Stimulated activated CD4-positive, alpha-beta T cell treated with anti-CD3 and anti-CD28 coated beads, Interleukin-15, amount 100 ng/mL, for 1 hour (primary cell): ENCODE measurements at places on chromosomes 2 and 18.

GRCh38 chr2:9697909-9698308 lies 67.1 kb upstream of the YWHAQ start:
- DNase-seq = no peak

DNA sequence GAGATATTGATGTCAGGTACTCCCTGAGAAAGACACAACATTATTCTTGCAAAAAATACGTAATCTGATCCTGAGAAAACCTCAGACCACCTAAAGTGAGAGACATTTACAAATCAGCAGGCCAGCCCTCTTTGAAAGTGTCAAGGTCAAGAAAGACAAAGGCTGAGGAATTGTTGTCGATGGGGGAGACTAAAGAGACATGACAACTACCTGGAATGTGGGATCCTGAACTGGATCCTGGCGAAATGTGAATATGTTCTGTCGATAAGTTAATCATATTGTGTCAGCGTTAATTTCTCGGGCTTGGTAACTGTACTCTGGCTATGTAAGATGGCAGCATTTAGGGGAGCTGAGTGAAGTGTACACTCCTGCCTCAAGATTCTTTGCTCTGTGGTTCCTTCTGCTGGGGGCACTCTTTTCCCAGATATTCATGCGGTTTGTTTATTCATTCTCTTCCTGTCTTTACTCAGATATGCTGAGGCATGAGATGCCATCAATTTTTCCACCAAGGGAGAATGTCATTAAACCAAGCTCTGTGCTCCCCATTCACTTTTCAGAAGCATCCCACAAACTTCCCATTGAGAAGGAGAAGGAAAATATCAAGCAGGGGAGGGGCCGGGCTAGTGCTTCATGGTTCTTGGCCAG lies 154.9 kb downstream of the CAPN13 start:
- no peak for DNase-seq

DNA sequence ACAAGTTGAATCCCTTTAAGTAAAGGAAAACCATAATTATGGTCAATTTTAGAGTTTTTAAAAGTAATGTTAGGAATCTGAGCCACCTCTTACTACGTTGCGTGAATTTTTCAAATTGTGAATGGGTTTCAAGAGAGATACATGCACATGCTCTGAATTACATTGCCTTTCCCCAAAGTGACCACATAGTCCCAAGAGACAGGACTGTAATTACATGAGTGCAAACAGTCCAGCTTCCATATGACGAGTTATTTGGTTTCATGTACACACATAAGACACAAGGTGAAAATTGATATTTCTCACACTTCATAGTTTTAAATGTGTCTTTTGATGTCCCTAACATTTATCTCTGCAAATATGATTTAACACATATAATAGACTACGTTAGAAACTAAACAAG lies 850.8 kb downstream of the LRP1B start:
- no peak for DNase-seq

DNA sequence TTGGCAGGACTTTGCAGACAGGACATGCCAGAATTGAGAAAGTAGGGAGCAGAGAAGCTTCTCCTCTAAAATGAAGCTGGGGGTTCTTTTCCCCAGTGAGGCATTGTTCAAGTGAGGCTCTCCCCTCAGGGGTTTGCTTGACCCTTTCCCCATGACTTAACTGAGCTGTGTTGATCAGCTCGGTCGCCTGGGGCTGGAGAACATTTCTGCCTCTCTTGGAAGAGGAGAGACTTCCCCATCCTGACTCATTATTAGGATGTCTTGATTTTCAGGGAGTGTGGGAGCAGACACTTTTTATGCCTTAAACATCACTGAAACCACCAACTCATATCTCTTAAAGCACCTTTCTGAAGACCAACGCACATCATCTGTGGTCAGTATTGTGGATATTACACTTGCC lies 27.9 kb upstream of the GLI2 start:
- no peak for DNase-seq

- DNase-seq = no peak
Measured at GRCh38 chr2:215736653-215737290, 276.6 kb downstream of the MREG start.

DNA sequence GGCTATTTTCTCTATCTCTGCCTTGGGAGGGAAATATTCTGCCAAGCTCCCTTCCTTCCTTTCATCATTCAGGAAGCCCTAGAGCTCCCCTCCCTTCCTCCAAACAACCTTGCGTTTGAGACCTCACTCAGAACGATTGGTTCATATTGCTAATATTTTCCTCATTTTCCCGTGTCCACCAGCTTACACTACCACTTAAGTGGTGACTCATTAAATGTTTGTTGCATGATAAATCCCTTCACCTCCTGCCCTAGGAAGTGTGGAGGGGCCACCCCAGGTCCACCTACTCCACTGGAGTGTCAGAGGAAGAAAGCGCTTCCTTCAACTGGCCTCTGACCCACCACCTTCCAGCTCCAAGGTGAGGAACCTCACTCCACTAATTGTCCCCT lies 2.3 kb upstream of the LPIN2 start:
- no peak for DNase-seq

DNA sequence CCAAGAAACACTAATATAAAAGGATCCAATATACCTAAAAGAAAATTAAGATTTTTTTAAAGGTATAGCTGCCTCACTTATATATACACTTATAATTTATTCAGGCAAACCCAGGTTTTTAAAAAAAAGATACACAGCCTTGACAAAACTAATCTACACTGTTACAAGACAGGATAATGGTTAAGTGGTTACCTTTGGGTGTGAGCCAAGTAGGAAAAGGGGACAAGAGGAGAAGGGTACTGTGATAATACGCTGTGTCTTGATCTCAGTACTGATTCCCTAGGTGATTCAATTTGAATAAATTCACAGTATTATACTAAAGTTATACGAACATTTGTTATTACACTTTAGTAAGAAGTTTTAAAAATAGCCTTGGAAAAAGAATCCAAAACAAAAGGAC lies 30.6 kb downstream of the KLHL41 start:
- DNase-seq = no peak

GRCh38 chr2:159379181-159379580 lies 92.7 kb upstream of the WDSUB1 start:
- DNase-seq = no peak

DNA sequence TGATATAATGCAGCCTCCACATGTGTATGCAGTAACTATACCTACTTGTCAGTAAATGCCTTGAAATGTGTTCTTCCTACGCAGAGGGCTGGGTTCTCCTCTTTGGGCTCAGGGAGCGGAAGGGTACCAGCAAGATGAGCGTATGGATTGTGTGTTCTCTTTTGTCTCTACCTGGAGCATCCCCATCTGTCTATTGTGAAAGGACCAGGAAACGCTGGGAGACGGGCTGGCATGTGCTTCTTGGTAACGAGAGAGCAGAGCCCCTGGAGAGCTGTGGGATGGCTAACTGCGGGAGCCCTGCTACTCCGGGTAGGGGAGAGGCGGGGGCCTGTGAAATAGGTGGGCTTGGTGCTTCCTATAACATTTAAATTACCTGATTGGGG lies 80.9 kb downstream of the BCL2 start:
- DNase-seq = no peak

- no peak for DNase-seq
Measured at GRCh38 chr2:207839028-207839427, 69.3 kb upstream of the FZD5 start.

GRCh38 chr18:22412176-22412911 lies 5.4 kb downstream of the CTAGE1 start:
- DNase-seq = no peak

DNA sequence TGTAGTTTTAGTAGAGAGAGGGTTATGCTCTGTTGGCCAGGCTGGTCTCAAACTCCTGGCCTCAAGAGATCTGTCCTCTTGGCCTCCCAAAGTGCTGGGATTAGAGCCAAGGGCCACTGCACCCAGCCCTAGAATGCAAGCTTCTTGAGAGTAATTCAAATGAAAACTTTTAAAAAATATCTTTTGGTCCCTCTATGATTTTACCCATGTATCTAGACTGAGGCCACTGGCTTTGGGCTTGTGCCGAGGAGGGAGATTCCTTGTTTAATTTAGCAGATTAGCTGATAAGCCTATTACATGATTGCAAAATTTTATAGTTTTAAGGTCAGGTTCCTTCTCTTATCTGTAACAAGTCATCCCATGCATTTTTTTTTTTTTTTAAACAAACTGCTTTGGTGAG lies 59.5 kb upstream of the CCDC195 start:
- DNase-seq = no peak

GRCh38 chr2:122595065-122595464 lies 839.6 kb downstream of the TSN start:
- no peak for DNase-seq

DNA sequence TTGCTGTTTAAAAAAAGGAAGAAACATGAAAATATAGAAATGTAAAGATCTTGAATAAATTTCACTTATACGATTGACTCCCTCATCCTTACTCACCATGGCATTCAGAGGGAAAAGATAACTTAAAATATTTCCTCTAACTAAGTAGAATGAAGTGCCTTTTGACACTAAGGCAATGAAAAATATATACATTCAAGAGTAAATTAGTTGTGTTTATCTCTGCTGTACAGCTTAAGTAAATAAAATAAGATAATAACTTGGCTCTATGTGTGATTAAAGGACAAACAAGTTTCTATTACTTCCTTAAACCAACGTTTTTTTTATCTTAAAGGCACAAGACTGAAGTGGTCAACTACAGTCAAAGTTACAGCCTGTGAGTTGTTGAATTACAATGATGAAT lies 142.3 kb upstream of the LRRTM4 start:
- DNase-seq = no peak

- DNase-seq = no peak
Measured at GRCh38 chr2:132680544-132680943, 10.5 kb upstream of the LYPD1 start.

DNA sequence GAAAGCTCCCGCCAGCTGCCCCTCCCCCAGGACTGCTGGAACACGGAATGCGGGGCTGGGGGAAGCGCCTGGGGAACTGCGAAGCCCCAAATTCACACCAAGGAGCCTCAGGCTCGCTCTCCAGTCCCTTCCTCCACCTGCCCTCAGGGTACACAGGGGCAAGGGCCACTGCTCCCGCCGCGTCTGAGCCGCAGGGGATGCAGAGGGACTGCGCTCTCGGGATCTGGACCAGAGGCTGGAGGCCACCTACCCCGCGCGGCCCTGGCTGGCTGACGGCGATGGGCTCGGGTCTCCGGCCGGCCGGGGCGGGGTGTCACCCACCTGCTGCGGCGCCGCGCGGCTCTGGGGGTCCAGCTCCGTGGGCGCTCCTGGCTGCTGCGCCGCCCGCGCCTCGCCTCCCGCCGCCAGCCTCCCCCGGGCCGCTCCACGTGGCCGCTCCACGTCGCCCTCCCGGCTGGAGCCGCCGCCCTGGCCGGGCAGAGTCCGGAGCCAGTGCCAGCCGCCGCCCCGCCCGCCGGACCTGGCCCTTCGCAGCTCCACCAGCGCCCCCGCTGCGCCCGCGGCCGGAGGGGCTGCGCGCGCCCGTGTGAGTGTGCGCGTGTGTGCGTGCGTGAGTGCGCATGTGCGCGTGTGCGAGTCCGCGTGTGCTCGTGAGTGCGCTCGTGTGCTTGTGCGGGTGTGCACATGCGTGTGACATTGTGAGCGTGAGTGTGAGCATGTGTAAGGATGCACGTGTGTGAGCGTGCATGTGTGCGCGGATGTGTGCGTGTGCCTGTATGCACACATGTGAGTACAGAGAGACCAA lies at the start of gene CGREF1:
Gene CGREF1, minus strand, starts transcription at position 604 of the 805 bp plus-strand sequence. CDS start 14,762 bp downstream, outside the sequence.
- no peak for DNase-seq

DNA sequence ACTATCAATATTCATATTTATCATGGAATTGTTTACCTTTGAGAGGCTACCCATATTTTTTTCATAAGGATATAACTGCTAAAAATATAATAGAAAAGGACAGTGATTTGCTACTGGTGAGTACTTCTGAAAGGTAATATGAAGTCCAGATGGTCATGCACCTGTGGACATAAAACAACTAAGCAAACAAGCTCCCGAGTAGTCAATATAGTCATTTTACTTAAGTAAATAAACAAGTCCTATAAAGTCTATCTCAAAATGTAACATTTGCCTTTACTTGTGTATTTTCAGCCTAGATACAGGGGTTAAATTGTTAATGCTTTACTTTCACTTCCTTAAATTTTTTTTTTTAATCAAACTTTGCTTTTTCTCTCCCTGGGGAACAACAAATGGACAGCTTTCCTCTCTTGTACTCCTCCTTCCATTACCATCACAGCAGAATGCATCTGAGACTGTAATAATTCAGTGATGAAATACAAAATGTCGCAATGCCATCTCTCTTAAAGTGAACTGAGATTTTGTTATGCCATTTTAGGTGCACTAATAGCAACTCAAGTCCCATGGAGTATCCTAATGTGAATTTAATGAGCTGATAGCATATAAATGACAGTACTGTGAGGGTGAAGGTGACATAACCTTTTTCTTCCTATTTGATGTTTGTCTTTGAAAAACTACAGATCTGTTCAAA lies 1325.4 kb upstream of the ZEB2 start:
- no peak for DNase-seq

- DNase-seq = peak; percentile 61
Measured at GRCh38 chr2:219277703-219278654, 1.2 kb upstream of the DNAJB2 start.

DNA sequence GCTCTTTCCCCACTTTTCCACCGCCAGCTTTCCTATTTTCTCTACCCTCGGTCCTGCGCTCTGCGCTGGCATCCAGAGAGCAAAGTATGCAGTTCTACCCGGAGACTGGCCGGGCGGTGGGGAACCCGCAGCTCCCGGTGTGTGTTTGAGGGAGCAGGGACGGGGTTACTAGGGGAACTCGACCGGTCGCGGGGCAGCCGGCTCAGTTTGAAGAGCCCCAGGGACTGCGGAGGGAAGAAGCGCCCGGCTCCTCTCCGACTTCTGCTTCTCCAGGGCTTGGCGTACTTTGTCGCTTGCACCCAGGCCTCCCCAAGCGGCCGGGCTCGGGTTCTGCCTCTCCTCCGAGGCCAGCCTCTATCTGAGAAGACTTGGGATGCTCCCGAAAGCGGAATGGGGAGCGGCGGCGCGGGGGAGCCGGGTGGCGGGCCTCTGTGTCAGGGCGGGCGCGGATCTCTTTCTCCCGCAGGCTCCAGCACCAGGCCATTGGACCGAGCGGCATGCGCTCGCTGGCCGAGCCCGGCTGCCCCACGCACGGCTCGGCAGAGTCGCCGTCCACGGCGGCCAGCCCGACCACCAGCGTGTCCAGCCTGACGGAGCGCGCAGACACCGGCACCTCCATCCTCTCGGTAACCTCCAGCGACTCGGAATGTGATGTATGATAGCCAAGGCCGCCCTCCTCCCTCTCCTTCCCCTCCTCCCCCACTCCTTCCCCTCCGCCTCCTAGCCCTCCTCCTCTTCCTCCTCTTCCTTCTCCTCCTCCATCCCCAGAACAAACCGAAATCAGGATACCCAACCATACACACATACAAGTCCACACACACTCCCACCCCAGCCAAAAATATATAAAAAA lies 2.8 kb downstream of the SIX3 start:
- DNase-seq = no peak
